ENCODE measurements at places on chromosomes 1 and 21.

GRCh38 chr21:43872531-43873197, 7.6 kb downstream of the AGPAT3 start:
- no peak for DNase-seq

GRCh38 chr1:245657371-245657770, 502.6 kb downstream of the KIF26B start:
- no peak for DNase-seq

- no peak for DNase-seq
Measured at GRCh38 chr1:242240077-242240476, 241.2 kb upstream of the MAP1LC3C start.

DNA sequence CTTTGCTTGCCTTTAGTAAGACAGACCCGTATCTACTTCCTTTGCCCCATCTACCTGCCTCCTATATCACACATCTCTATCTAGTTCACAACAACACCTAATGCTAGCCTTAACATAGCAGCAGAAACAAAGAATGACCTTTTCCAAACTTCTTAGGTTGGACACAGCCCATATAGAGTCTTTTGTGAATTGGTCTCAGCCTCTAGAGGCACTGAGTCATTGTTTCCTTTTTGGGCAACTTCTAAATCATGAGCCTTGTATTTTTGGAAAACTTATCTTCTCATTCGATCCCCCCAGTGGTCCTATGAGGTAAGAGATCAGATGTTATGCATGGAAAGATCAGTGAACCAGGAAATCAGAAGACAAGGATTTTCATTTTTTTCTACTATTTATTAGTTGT, 679.4 kb upstream of the USP24 start:
- DNase-seq = no peak

- DNase-seq = no peak
Measured at GRCh38 chr1:222096883-222097282, 355.0 kb upstream of the DUSP10 start.

DNA sequence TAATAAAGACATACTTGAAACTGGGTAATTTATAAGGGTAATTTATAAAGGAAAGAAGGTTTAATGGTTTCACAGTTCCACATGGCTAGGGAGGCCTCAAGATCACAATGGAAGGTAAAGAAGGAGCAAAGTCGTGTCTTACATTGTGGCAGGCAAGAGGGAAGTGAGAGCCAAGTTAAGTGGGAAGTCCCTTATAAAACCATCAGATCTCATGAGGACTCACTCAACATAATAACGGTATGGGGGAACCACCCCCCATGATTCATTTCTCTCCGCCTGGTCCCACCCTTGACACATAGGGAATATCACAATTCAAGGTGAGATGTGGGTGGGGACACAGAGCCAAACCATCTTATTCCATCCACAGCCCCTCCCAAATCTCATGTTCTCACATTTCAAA, 76.8 kb upstream of the ZNF678 start:
- DNase-seq = no peak
